Suppressor macrophage treated with lipopolysaccharide for 4 hours (primary cell): ENCODE measurements at places on chromosomes 6 and 20.

DNA sequence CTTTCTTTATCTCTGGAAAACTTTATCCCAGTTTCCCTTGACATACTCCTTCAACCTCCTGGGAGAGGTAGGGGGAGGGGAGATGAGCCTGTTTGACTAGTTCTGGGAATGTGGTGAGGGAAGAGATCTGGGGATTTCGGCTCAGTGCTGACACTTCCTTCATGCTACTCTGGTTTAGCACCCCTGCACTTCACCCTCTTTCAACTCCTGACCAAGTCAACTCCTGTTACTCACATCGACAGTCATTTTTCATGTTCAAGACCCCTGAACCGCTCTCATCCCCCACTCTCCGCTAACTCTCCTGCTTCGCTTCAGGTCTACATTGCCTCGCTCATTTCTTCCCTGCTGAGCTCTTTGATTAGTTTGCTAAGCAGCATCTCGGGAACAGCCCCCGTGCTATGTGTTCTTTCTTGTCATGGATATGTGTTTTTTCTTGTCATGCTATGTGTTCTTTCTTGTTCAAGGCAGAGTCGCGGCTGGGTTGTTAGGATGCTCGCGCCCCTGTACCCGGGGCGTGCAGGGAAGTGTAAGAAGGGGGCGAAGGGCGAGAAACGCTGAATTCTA, 16.6 kb upstream of the TRIM27 start:
- peak; percentile 54 for DNase-seq

DNA sequence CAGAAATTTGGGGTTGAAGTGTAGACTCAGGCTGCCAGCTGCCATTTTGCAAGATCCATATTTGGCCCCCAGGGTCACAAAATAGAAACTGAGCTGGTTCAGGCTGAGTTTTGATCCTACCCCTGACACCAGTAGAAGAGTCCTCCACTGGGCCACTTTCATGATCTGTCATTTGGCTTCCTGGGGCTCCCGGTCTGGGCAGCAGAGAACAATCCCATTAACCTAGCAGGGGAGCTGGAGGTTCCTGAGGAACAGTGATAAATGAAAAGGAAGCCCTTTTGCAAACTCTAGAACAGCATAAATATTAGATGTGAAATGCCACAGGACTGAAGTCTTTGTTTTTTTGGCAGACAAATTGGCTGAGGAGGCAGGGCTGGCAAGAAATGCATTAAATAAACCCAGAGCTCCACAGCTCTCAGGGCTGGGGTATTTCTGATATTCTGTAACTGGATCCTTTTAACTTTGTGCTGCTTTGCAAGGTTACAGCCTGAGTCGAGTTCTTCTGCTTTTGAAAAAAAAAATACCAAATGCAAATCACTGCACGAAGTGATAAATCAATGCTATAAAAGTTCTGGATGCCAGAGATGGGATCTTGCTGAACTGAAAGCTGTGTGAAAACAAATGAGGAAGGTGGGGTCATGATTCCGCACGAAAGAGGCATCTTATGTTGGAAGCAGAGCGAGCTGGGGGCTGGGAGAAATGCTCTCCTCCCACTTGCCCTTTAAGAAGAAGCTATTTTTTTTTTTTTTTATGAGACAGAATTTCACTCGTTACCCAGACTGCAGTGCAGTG, 64.4 kb downstream of the SULF2 start:
- no peak for DNase-seq

DNA sequence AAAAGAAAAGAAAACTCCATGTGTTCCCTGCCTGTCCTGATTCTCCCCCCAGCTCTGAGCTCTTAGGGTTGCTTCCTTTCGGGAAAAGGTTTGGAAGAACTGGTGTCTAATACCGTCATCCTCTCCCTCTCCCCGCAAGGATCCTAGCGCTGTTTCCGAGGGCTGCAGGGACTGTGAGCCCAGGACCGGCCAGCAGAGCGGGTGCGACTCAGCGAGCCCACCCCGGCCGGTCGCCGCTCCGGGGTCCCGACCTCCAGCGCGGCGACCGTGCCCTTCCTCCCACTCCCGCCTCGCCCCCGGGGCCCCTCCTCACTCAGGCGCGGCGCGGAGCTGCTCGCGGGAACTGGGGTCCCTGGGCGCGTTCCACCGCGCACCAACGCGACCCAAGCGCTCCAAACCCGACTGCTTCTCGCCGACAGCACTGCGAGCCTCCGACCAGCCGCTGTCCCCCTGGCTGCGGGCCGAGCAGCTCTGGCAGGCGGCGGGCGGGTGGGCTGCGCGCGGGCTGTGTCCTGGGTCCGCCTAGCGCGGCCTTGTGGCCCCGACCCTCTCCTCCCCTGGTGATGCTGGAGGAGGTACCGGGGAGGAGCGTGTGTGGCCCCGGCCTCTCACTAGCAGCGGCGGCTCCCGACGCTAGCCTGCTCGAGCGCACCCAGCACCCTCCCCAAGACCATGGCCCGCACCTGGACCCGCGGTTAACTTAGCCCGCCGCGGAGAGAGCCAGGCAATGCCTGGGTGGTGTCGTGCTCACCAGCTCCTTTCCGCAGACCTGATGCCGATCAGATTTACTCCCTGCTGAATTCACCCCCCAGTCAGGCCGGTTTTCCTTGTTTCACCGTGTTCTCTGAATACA, at the start of gene PLA2G7:
PLA2G7 (minus strand) TSS at position 509 of the 853 bp plus-strand sequence. CDS start 12,484 bp downstream, outside the sequence.
- DNase-seq, result peak; percentile 82

- DNase-seq, result no peak
These were observed 170.2 kb downstream of the HAO1 start for GRCh38 chr20:7770046-7770445.

GRCh38 chr6:145508107-145508506, 227.2 kb downstream of the EPM2A start:
- no peak for DNase-seq

DNA sequence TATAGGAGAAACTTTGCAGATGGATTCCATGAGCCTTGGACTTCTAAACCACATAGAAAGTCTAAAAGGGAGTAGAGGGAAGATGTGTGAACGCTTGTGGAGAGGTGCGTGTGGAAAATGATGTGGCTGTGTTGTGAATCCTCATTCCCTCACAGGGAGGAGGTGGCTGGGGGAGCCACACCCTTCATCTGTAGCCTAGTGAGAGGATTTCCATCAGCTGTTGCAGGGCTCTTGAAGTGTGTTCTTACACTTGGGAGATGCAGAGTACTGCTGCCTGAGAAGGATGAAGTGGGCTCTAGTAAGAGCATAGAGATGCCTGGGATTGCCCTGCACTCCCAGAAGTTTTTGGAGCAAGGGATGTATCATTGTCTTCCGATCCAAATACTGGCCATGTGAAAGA, 279.6 kb downstream of the QKI start:
- no peak for DNase-seq

GRCh38 chr6:89221129-89221528, 4.0 kb upstream of the GABRR1 start:
- DNase-seq, result no peak

DNA sequence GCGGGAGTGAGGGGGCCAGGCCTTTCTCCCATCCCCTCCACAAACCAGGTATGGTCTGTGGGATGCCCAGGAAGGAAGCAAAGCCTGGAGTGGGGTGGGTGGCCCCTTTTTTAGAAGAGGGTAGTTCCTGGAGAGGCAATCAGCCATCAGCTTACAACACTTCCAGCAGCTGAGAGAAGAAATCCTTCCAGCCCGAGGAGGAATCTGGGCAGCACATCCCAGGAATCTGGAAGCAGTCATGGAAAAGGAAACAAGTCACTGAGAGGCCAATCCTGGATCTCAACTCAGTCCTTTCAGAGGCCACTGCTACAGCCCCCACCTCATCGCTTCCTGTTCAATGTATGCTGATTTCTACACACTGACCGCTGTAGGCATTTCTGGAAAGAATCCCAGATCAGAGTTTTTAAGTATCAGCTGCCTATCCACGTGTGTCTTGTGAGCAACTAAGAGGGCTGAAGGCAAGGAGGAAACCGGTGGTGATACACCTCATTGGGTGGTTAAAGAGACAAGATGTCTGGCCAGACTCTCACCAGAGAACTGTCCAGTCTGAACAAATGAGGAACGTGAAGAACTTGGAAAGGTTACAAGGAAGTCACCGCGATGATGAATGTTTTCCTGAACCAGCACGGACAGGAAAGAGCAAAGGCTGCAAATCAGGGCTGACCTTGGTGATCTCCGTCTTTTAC, 92.9 kb upstream of the SHLD1 start:
- peak; percentile 81 for DNase-seq

DNA sequence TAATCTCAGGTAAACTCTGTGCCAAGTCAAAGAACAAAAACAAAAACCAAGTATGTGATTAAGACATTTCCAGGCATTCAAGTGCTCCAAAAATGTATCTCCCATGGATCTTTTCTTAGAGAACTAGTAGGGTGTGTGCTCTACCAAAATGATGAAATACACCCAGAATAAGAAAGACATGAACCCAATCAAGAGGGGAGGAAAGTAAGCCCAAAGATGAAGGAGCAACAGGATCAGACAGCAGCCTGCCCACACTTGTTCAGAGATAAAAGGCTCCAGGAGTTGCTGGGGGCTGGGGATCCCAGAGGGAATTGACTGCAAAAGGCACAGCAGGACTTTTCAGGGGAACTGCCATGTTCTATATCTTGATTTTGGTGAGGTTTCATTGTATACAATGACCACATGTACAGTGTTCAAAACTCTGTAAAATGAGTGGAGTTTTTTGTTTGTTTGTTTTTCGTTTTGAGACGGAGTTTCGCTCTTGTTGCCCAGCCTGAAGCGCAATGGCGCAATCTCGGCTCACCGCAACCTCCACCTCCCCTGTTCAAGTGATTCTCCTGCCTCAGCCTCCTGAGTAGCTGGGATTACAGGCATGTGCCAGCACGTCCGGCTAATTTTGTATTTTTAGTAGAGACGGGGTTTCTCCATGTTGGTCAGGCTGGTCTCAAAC, 24.4 kb downstream of the GCM1 start:
- DNase-seq, result no peak

GRCh38 chr20:8756410-8756809, 312.5 kb upstream of the PLCB4 start:
- DNase-seq, result peak; percentile 33

GRCh38 chr6:141445928-141446628, 686.6 kb upstream of the GJE1 start:
- DNase-seq, result no peak

GRCh38 chr6:169800668-169801395, 49.4 kb downstream of the ERMARD start:
- peak; percentile 4 for DNase-seq
